ENCODE measurements at places on chromosomes 16 and 17.
A peak's percentile ranks its signal among the peaks of the same experiment; 100 is the strongest.

DNA sequence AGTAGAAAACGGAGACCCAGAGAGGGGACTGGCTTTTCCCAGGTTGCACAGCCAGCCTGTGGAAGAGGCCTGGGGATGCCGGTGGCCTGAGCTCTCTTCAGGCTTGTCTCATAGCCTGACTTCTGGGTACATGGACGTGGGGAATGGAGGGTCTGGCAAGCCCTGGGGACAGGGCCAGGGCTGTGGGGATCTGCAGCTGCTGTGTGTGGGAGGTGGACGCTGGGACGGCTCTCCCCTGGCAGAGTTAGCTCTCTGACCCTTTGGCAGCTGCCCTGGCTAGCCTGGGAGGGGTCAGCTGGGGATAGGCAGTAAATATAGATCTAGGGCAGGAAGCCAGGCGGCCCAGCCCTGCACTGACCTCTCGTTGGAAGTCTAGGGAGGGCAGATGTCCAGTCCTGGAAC lies 20.5 kb downstream of the SLC4A1 start:
- DNase-seq = peak; percentile 61

DNA sequence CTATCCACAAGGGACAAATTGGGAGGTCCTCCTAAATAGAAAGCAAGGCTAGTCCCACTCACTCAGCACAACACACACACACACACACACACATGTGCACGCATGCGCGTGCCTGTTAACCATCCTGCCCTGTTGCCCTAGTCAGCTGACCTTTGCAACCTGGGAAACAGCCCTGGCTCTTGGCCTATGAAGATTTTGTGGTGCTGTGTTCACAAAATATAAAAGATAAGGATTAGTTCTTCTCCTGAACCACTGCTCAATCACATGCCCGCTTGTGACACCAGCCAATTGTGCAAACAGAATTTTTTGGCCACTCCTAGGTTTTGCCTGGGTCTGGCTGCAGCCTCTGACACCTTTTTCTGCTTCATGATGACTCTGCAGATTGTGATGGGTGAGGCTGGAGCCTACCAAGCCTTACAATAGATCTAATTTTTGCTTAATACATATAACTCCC lies 3.3 kb upstream of the CES1 start:
- no peak for DNase-seq

DNA sequence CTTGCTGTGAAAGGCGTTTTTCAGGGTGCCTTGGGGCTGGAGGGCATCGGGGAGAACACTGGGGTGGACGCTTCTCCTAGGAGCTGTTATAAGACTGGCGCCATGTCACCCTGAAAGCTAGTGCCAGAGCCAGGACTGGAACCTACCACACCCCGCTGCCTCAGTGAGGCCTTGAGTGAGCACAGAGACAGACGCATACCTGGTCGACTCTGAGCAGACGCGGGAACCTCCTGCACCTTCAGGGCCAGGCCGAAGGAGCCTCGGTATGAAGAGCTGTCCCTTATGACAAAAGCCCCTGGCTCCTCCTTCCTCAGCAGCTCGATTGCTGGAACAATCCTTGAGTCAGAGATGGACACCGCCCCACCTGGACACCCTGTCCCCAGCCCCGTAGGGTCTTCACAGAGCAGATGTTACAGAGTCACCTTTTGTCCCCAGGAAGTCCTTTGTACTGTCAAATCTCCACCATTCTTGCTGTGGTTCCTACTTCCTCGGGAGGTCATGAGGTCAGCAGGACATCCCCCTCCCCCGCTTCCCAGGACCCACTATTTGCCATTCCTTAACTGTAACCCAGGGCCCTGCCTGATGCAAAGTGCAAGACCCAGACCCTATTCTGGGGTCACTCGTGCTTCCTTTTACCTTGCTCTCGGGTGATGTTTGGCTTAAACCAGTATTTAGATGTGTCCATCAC lies 17.0 kb downstream of the TNS4 start:
- no peak for DNase-seq

DNA sequence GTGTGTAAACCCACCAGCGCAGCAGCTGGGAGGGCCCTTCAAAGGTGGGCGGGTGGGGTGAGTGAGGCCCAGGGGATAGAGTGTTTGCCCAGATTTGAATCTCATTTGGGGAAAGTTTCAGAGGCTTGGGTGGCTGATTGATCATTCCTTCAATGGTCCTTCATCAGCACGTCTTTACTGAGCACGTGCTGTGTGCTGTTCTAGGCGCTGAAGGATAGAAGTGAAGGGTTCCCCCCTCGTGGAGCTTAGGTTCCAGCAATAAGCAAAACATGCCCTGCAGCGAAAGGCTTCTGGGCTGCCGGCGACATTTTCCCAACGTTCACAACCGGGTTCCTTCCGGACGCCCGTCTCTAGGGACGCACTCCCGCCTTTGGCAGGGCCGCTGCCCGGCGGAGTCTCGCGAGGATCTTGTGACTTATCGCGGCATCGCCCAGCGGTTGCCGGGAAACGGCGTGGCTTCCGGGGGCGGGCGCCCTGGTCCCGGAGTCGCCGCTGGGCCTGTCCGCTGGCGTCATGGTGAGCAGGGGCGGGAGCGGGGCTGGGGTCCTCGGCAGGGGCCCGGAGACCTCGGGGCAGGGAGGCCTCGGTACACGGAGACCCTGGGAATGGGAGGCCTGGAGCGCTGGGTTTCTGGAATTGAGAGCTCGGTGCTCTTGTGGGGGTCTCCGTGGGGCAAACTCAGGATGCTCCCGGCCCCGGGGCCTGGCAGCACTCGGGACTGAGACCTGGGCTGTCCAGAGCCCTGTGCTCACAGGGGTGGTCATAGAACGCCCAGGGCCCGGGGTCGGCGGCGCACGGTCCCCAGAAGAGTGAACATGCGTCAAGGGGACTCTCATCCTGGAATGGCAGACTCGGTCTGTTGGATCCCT lies 3.2 kb upstream of the DBNDD1 start:
- DNase-seq = peak; percentile 99

DNA sequence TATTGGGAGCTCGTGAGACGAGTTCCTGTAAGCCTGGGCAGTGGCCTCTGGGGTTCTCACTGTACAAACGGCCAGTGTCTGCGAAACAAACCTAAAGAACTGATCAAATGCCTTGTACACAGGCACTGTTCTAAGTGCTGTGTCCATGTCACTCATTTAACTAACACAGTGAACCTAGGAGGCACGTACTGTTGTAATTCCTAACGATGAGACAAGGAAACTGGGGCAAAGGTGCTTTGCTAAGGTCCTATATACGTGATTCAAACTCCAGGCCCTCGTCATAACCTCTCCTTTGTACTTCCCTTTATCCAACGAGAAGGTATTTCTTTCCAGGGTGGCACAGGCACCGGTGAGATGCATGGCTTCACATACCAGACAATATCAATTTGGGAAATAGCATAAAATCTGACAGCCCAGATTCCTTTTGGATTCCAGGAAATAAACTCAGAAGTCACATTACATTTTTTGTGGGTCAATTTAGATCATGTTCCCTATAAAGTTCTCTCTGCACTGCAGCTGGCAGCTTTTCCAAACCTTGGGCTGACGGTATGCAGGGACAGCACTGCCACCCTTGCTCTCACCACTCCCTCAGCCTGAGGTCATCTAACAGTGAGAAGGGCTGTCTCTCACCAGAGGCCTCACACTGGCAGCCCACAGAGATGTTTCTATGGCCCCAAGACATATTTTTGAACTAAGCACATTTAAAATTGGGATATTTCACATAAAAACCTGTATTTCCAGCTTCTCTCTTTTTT lies 18.3 kb downstream of the GLYR1 start:
- no peak for DNase-seq

GRCh38 chr16:61834082-61834481 lies 202.2 kb downstream of the CDH8 start:
- DNase-seq = no peak

DNA sequence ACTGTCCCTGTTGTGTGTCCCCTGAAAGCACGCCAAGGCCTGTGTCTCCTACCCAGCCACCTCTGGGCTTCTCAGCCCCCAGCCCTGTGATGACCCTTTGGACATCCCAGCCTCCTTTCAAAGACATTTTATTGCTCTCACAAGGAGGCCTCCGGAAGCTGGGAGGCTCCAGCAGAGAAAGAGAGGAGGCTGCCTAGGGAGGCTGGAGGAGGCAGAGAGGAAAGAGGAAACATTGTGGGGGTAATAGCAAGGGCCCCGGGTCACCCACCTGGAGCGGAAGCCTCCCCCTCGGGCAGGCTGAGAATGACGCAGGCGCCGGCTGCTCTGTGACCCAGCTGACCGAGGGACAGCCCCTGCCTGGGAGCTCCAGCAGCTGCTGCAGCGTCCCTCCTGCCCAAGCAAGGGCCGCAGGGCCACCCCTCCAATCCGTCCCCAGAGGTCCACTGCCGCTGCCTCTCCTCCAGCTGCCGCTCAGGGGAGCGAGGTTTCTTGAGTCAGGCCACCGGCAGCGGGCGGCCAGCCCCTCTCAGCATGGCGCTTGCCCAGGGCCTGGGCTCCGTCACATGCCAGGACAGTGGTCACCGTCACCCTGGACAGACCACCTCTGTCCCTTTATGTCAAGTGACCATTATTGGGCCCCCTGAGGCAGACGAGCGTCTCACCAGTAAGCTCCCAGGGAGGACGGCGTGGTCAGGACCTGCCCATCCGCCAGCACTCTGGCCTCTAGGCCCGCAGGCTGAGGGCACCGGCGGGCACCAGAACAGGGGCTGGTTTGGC lies 29.3 kb downstream of the ACTG1 start:
- no peak for DNase-seq

- no peak for DNase-seq
Observed at GRCh38 chr17:81940538-81941483, 3.7 kb upstream of the PYCR1 start.

DNA sequence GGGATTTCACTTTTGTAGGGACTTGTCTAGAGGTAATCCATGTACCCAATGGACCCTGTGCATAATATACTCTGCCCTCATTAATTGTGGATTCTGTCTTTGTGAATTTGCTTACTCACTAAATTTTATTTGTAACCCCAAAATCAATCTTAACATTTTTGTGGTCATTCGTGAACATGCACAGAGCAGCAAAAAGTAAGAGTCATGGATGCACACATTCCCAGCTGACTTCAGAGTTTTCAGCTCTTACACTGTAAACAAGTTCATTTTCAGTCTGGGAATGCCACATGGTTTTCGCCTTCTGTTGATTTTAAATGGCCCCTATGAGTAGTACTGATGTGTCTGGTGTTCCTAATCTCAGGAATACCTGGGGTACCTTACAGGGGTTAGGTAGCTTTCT lies 24.3 kb downstream of the TAC4 start:
- no peak for DNase-seq

- no peak for DNase-seq
Observed at GRCh38 chr16:57948027-57948426, 22.9 kb downstream of the CNGB1 start.

- DNase-seq = no peak
Observed at GRCh38 chr17:29257756-29258155, 11.1 kb downstream of the CRYBA1 start.

DNA sequence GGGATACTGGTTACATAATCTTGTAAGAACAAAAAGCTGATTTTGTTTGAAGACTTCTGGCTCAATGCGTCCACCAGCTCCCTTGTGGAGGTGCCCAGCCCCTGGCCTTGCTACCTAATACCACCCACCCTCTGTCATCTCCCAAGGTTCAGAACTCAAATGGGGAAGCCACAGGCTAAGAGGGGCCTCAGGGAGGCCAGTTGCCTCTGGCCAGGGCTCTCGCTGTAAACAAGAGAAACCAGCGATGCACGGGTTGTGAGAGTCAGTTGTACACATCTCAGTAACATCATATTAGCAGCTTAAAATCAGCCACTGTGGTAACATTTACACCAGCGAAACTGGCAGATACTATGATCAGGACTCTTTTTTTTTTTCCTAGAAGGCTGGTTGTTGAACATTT lies 6.0 kb downstream of the TEKT5 start:
- no peak for DNase-seq

DNA sequence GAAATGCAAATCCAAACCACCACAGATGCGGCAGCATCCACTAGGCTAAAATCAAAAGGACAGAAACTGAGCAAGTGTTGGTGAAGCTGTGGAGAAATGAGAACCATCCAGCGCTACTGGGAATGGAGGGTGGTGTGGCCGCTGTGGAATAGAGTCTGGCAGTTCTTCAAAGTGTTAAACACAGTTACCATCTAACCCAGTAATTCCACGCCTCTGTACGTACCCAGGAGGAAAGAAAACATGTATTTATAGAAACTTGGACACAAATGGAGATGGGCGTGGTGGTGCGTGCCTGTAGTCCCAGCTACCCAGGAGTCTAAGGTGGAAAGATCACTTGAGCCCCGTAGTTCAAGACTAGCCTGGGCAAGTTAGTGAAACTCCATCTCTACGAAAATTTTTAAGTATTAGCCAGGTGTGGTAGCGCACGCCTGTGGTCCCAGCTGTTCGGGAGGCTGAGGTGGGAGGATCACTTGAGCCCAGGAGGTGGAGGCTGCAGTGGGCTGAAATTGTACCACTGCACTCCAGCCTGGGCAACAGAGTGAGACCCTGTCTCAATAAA lies 11.6 kb downstream of the SLC25A10 start:
- no peak for DNase-seq

- no peak for DNase-seq
Observed at GRCh38 chr16:8533509-8533908, 56.8 kb downstream of the TMEM114 start.

DNA sequence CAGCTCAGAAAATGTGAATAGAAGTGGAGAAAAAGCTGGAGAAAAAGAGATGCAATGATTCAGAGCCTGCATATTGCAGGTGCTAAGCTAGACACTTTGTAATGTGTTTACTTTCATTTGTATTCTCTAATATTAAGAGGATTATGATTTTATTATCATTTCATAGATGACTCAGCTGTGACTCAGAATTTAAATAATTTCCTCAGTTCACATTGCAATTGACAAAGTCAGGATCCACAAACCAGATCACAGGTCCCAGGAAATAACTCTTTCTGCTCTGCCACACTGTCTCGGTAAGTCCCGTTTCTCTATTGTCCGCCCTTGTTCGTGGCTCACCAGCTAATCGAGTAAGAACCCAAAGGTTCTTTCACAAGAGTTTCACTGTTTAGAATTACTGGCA lies 235.4 kb upstream of the MON1B start:
- no peak for DNase-seq

DNA sequence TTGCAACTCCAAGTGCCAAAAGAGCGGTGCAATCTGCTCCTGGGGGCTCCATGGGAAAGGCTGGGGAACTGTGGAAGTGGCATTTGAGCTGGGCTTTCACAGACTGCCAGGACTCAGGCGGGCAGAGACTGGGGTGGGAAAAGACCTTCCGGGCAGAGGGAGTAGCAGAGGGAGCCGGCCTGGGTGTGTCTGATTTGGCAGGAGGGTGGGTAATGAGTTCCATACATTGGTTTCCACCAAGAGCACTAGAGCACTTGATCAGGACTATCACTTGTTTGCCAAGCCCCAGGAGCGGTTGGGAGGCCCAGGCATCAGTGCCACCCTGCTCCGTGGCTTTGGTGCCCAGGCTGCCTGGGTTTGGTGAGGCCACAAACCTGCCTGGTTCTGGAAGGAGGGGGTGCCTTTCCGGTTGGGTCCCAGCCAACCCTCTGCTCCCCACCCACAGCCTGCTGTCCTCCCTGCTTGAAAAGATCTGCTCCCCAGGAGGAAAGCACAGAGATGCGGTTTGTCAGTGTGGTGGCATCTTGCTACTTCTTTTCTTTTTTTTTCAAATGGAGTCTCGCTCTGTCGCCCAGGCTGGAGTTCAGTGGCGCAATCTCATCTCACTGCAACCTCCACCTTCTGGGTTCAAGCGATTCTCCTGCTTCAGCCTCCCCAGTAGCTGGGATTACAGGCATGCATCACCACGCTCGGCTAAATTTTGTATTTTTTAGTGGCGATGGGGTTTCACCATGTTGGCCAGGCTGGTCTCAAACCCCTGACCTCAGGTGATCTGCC lies 3.5 kb upstream of the TRIM47 start:
- no peak for DNase-seq
